ENCODE measurements at places on chromosomes 7 and 10. TPM values are rescaled to one million over a fixed set of nuclear protein-coding genes. Genes with fewer than 3 reads are reported as not detected.

GRCh38 chr7:83065714-83066113 is 97.0 kb downstream of the PCLO start:
- no peak for DNase-seq

DNA sequence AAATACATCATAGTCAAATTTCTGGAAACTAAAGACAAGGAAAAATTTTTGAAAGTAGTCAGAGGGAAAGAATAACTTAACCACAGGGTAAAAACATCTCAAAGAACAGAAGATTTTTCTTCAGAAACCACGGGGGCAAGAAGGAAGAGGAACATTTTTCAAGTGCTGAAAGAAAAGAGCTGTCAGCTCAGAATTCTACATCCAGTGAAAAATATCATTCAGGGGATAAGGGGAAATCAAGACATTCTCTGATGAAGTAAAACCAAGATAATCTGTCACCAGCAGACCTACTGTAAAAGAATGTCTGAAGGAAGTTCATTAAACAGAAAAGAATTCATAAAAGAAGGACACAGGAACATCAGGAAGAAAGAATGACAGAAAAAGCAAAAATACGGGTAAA is 111.2 kb upstream of the TMEM72 start:
- DNase-seq = no peak

The CYP26C1 gene
- 0.49 TPM for total RNA-seq

GRCh38 chr7:97145068-97145467 is 27.6 kb downstream of the SDHAF3 start:
- no peak for DNase-seq

DNA sequence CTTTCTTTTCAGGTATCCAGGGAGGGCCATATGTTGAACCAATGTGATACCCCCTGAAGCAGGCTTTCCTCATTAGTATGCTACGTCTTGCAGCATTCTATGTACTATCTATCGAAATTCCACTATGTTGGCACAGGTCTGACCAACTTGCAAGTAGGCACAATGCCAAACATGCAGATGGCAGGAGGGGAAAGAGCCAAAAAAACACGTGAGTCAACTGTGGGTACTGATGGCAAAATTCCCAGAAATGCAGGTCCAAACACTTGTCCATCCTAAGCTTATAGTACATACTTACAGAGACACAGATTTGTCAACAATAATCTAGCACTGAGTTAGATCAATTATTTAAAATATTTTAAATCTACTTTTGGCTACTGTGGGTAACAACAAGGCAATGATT is 394.9 kb downstream of the DGKB start:
- no peak for DNase-seq

DNA sequence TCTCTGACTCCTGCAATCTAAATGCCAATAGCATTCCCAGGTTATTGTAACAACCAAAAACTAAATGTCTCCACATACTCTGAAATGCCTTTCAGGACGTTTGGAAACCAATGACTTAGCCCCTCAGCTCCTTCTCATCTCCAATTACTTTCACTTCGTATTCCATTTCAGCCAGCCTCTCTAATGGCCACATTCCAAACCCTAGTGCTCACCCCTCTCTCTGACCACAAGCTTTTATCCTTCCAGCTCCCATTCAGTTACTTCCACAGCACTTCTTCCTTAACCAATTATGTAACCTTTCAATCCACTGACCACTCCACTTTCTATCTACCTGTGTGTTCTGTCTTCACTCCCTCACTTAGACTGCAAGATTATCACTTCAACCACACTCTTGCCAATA is 4.3 kb downstream of the NOC3L start:
- DNase-seq = no peak

GRCh38 chr10:63766745-63767137 is 245.5 kb downstream of the REEP3 start:
- DNase-seq = no peak

GRCh38 chr10:24451325-24451820 is 242.4 kb downstream of the KIAA1217 start:
- no peak for DNase-seq

DNA sequence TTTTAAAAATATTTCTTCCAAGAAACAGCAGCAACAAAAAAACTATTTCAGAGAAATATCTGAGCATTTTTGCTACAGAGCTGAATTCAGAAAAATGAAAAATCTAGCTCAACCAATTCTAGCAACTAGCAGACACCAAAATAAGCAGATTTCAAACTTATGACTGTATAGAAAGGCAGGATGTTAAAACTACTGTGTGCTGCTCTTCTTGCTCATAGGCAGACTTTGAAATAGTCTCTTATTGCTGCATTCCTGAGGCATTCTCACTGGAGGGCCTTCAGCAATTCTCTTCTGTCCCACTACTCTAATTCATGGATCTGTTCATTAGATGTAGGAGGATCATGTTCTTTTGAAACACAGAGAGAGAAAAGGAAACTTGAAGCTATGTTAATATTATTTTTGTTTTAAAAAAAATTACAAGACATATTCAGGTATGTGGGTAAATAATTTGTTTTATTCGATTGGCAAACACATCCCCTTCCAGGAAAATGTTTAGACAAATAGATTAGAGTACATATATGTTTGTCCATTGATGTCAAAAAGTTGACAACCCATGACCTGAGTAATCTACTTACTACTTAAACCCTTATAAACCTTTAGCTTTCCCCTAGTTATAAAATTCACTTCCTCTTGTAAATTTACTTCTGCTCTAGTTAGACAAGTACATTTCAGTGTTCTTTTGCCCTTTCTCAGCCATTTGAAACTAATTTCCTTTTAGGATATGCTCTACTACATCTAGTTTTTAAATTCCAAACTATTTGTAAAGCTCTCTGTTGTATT is 428.2 kb upstream of the POT1 start:
- DNase-seq = no peak

The SPDYE9 gene
- not detected for total RNA-seq

The AKR1C3 gene
- 1.1 TPM for total RNA-seq

- no peak for DNase-seq
Measured at GRCh38 chr10:132329565-132330485, 2.2 kb upstream of the LRRC27 start.

The PODXL gene
- 1.5 TPM for total RNA-seq

GRCh38 chr10:45442251-45442650 is 68.2 kb downstream of the ALOX5 start:
- DNase-seq = no peak

The UNCX gene
- not detected for total RNA-seq
